ENCODE measurements at places on chromosomes 5 and 9.

GRCh38 chr9:129909851-129910250 is 74.6 kb downstream of the USP20 start:
- DNase-seq: no peak

- no peak for DNase-seq
These were observed 104.2 kb upstream of the ELL2 start for GRCh38 chr5:96065685-96066385.

DNA sequence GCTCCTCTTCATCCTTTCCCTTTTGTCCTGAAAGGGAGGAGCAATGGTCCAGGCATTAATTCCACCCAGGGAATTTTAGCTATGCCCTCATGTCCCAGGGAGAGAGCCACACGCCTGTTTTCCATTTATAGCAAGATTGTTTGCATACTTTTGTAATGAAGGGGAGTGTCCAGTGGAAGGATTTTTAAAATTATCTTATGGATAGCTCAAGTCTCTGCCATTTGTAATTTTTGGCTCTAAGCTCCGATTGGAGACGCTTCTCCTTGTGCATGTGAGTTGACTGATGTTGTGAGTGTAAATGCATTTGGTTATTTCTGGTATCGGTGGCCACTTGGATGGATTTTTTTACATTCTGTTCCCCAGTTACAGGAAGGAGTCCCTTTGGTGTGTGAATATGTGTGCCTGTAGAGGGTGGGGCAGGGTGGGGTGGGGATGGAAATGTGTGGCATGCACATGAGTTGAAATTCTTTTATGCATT is 7.2 kb upstream of the RPL26L1 start:
- DNase-seq: no peak

- no peak for DNase-seq
These were observed 15.9 kb upstream of the TNFAIP8 start for GRCh38 chr5:119339965-119340364.

GRCh38 chr9:117278471-117279035 is 136.3 kb downstream of the ASTN2 start:
- no peak for DNase-seq

- DNase-seq: no peak
These were observed 25.8 kb upstream of the MED10 start for GRCh38 chr5:6404129-6404528.

DNA sequence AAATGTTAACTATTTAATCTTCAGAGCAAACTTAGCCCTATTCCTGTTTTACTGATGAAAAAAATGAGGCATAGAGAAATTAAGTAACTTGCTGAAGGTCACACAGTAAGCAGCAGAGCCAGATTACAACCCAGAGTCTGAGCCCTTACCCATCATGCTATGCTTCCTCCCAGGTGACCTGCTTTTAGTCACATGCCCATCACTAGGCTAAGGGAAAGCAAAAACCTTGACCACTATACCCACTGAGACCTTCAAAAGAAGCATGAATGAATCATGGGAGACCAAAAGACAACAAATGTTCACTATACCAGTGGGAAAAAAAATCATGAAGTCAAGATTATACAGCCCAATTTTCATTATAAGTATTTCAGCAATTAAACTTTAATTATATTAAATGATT is 5.3 kb upstream of the HAUS6 start:
- DNase-seq: no peak

GRCh38 chr5:90353254-90353653 is 56.3 kb downstream of the CETN3 start:
- no peak for DNase-seq

DNA sequence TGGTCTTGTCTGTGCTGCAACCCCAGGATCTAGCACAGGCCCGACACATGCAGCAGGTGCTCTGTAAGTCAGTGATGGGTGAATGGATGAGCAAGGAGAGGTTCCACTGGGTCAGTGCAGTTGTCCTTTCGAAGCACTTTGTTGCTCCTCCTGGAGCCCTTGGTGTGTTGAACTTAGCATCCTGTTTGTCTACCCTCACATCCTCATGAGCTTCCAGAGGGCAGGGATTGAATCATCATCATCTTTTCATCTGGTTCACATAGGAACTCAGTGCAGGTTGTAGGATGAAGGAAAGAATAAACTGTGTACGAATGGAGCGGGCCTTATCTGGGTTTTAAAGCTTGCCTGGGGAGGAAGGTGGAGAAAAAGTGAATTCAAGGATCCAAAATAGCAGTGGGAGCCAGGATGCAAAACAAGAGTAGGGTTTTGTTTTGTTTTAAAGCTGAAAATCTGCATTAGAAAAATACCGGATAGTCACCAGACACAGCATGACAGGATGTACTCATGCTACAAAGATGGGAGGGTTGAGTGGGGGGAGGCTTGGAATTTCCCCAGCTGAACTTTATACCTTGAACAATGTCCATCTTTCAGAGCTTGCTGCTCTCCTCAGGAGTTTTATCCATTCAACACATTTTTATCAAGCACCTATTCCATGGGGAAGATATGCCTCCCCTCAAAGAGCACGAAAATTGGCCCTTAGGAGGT is 55.8 kb downstream of the PTTG1 start:
- no peak for DNase-seq

- DNase-seq: no peak
These were observed 165.3 kb upstream of the FBXL7 start for GRCh38 chr5:15334551-15335266.

GRCh38 chr5:24065779-24066178 is 558.4 kb downstream of the PRDM9 start:
- DNase-seq: no peak

- DNase-seq: no peak
These were observed 617.5 kb upstream of the TLE4 start for GRCh38 chr9:78954286-78954685.

DNA sequence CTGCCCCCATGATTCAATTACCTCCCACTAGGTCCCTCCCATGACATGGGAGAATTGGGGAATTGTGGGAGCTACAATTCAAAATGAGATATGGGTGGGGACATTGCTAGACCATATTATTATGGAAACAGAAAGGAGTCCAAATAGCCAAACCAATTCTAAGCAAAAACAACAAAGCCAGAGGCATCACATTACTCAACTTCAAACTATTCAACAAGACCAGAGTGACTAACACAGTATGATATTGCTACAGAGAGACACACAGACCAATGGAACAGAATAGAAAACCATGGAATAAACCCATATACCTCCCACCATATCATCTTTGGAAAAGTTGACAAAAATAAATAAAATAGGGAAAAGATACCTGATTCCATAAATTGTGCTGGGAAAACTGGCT is 710.5 kb upstream of the CDH9 start:
- no peak for DNase-seq

DNA sequence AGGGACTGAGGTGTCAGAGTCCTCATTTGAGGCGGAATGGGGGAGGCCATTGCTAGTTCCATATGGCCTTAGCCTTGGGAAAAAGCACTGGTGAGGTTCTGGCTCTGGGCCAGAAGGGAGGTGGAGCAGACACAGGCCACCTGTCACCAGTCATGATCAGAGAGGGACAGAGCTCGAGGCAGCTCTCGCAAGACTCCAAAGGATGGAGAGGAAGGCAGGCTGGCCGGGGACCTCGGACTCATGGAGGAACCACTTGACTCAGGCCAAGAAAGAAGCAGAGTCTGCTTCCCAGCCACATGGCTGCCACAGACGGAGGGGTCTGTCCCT is 29.2 kb upstream of the NSMF start:
- DNase-seq: no peak

DNA sequence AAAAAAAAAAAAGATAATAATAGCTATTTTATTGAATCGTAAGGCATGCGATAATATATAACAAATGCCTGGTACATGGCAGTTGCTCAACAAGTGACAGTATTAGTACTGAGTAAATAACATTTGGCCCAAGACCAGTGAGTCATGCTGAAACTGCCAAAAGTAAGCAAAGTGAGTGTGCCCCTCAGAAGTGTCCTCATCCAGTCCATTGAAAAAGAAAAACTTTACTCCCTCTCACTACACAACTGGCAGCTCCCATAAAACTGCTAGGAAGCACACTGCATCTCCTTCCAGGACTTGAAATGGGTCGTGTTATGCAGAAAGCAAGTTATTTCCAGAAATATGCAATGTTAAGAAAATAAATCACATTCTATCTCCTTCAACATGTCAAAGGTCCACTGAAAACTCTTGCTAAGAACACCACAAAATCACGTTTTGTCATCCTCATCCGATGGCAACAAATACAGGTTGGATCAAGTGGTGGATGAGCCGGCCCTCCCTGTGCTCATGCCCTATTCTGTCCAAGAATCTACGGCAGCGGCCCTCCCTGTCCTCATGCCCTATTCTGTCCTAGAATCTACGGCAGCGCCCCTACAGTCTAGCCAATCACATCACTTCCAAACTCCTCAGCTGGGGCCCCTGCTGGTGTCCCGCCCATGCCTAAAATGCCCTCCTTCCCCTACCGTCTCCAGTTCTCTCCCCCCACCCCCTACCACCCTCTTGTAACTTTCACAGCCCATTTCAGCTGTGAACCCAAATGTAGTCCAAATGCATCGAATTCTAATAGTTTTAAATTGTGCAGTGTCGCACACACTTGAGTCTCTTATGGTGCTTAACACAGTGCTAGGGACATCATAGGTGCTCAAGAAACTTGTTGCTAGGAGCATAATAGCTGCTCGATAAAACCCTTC is 12.5 kb downstream of the PTCH1 start:
- DNase-seq: no peak

GRCh38 chr5:91070761-91071550 is 312.2 kb downstream of the ARRDC3 start:
- no peak for DNase-seq

DNA sequence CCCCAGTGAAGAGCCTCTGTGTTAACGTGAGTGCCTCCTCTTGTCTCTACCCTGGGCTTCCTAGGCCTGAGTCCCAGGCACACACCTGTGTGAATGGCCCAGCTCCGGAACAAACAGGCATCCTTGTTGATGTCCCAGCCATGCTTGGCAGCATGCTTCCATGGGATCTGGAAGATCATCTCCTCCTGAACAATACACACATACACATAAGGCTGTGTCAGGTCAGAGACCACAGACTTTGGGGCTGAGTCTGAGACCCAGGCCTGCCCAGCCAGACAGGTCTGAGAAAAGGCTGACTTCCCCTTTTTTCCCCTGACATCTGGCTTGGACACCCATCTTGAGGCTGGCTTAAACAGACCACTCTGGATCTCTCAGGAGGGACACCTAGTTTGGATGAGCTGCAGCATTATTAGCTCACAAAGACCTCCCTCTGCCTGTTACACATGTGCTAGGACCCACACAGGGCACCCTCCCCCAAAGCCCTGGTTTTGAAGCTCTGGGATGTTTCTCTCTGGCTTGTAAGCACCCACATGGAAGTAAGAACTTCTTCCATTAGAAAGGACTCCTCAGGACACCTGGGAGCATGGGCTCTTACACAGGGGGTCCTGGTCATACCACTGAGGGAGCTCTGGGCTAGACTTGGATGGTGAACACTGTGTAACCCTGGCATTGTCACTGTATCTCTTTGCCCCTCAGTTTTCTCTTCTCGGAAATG is 2.6 kb downstream of the IRF1 start:
- DNase-seq: no peak

DNA sequence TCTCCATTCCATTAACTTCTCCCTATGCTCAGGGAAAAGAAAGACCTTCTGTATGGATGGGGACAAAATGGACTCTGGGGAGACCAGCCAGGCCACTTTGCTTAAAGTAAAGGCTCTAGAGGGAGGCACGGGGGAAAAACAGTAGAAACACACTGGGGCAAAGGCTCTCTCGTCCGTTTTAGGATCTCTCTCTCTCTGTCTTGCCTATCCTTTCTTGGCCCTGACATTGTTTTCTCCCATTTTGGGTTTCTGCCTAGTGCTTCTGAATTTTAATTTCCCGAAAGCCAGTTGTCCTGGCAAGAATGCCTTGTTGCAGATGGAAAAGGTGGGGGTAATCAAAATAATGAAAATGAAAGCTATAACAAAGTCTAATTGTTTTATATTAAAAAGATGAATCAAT is 28.2 kb downstream of the NMUR2 start:
- no peak for DNase-seq

GRCh38 chr9:100472788-100473275 is at the start of gene TMEFF1:
TSS of gene TMEFF1 (plus strand) at chr9:100473149. CDS start at chr9:100473545, 396 bp downstream.
- DNase-seq: peak; percentile 66

GRCh38 chr5:103808464-103809106 is 246.0 kb upstream of the NUDT12 start:
- DNase-seq: no peak

GRCh38 chr5:27639005-27639612 is 600.7 kb upstream of the CDH9 start:
- DNase-seq: no peak

GRCh38 chr9:73613092-73613701 is 461.5 kb downstream of the ANXA1 start:
- DNase-seq: no peak

- no peak for DNase-seq
These were observed 672.8 kb downstream of the ACTL7B start for GRCh38 chr9:108182950-108183381.

- no peak for DNase-seq
These were observed 101.4 kb downstream of the ATG10 start for GRCh38 chr5:82073179-82073578.

DNA sequence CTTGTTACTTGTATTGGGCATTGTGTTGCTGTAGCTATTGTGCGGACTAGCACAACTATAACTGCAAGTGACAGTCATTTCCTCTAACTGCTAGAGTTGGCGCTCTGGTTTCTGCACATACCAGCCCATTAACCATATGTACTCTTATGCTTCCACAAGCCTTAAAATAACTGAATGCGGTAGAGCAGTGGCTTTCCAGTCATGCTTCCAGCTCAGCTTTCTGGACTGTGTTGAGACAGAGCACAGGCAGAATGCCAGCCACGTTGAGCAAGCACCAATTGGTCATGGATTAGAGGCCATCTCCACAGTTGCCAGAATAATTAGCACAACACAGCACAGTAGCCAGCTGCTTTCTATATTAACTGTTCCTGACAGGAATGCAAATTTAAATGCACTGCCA is 12.2 kb downstream of the INVS start:
- DNase-seq: peak; percentile 90

DNA sequence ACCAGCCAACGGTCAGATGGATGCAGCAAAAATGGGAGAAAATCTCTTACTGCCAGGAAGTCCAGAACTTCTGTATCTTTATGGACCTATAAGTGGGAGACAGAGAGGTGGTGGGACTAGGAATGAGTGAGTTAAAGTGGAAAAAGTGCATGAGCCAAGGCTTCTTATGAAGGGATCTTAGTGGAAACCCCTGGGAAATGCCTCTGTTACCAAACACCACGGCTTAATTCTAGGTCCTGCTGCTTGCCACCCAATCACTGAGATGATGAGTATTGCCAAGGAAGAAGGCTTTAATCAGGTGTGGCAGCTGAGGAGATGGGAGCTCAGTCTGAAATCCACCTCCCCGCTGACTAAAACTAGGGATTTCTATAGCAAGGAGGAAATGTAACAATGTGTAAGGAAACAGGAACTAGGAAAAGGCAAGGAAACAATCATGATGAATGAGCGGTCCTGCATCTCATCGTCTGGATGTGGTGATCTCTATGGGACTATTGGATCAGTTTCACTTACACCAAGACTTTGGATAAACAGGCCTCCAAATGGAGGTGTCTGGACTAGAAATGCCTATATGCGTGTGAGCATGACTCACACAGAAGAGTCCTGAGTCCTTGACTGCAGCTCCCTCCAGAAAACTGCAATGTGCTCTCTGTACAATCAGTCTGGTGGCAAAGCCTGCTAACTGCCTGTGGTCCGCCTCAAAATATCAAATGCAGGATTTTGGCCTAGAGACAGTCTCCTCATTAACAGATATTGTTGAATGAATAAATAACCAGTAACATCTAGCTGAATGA is 98.2 kb upstream of the PRR16 start:
- DNase-seq: no peak

- peak; percentile 9 for DNase-seq
These were observed 2.3 kb upstream of the RPL26L1 start for GRCh38 chr5:172956936-172957335.

Data from substantia nigra (tissue), 51 donors.